ENCODE measurements at places on chromosomes 5 and 9. TPM values are rescaled to one million over a fixed set of nuclear protein-coding genes. Genes with fewer than 3 reads are reported as not detected.

Gene VPS13A
- total RNA-seq = 23.2 TPM

Gene STKLD1
- total RNA-seq = 0.55 TPM

Gene ANKH
- total RNA-seq = 10.4 TPM

Gene PJA2
- total RNA-seq = 86.7 TPM

Gene CATSPER3
- 0.14 TPM for total RNA-seq

Gene PGM5
- total RNA-seq = 14.9 TPM

Gene PDZD2
- 0.43 TPM for total RNA-seq

Gene ORM2
- not detected for total RNA-seq

Gene CXCL14
- 0.37 TPM for total RNA-seq

Gene TMC1
- 0.43 TPM for total RNA-seq

Measured in smooth muscle cell of bladder (primary cell).